T-helper 9 cell (primary cell): ENCODE measurements at places on chromosomes 11 and 22.

GRCh38 chr11:112977755-112978154 lies 16.5 kb downstream of the NCAM1 start:
- DNase-seq: no peak

GRCh38 chr11:420054-420910 lies 5.5 kb upstream of the SIGIRR start:
- no peak for DNase-seq

DNA sequence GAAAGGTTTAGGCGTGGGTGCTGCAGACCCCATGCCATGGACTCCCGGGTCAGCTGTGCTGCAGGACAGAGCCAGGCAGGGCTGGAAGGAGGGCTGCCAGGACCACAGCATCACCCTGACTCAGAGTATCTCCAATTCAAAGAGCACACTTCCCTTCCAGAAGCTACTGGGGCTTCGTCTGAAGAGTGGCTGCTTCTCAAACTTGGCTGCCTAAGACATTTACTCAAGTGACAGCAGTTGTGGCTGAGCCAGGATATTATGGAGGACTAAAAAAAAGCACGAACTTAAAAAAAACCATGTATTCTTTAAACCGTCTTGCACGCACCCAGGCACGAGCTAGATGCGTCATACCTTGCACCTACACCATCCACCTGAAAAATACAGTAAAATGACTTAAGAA lies 13.0 kb upstream of the BID start:
- DNase-seq: no peak

GRCh38 chr11:29093416-29094120 lies 923.3 kb downstream of the KCNA4 start:
- DNase-seq: no peak

- no peak for DNase-seq
Measured at GRCh38 chr11:128962896-128963295, 20.2 kb upstream of the TP53AIP1 start.

- DNase-seq: peak; percentile 7
Measured at GRCh38 chr22:38513063-38513462, 7.0 kb upstream of the DDX17 start.

DNA sequence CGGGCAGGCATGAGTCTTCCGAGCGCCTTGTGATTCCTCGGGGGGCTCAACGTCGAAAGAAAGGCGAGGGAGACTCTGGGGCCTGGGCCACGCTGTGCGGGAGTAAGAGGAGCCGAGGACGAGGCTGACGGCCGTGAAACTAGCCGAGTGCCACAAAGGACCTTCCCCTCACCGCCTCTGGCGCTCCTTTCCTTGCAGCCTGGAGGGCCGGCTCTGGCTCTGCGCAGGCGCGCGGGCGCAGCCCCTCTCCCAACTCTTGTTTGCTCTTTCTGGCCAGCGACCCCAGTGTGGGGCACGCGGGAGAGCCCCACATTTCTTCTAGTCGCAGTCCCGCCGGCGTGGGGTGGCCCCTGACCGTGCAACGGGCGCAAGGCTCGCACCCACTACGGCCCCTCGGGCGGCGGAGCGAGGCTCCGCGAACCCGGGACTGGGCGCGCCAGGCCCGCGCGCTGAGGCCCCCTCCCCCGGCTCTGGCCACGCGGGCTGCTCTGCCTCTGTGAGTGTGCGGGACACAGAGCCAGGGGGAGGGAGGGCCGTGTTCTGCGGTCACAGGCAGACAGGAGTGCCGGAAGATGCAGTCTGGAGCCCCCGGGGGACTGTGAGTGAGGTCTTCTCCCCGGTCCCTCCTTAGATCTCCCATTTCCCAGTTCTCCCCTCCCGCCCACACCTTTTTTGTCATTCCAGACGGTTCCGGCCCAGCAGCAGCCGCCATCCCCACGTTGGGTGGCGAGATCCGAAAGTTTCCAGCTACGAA lies 1.0 kb upstream of the TOB2 start:
- DNase-seq: peak; percentile 52

DNA sequence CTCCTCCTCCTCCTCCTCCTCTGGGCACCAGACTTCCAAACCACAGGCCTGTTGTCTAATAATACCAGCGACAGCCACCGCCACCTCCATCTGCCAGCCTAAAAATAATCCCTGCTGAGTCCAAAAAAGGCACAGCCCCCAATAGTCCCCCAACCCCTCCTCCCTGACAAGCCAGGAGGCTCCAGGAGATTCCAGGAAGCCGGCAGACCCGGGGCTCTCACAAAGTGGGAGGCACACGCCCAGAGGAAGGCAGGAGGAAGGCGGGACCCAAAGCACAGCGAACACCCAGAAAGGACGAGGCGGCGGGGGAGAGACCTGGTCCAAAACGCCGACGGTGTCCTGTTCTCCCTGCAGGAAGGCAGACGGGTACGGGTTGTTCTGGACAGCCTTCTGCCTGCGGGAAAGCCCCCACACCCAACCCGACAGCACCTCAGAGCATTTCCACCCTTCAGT lies 5.9 kb downstream of the IGSF9B start:
- DNase-seq: no peak

DNA sequence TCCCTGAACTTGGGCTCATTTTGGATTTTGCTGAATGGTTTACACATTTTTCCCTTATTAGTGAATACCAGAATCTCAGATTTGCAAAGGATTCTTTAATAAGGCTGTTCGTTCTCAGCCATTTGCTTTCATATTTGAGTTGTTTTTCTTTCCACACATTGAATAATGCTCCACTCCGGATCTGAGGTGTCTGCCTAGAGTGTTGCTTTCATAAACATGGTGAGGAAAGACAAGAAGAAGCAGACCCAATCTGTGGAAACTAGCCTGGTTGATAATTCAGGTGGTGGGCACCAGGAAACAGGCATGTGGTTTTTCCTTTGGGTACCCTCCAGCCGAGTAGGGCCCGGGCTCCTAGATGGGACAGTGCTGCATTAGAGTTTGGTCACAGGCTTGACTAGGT lies 35.0 kb downstream of the LDLRAD3 start:
- no peak for DNase-seq

DNA sequence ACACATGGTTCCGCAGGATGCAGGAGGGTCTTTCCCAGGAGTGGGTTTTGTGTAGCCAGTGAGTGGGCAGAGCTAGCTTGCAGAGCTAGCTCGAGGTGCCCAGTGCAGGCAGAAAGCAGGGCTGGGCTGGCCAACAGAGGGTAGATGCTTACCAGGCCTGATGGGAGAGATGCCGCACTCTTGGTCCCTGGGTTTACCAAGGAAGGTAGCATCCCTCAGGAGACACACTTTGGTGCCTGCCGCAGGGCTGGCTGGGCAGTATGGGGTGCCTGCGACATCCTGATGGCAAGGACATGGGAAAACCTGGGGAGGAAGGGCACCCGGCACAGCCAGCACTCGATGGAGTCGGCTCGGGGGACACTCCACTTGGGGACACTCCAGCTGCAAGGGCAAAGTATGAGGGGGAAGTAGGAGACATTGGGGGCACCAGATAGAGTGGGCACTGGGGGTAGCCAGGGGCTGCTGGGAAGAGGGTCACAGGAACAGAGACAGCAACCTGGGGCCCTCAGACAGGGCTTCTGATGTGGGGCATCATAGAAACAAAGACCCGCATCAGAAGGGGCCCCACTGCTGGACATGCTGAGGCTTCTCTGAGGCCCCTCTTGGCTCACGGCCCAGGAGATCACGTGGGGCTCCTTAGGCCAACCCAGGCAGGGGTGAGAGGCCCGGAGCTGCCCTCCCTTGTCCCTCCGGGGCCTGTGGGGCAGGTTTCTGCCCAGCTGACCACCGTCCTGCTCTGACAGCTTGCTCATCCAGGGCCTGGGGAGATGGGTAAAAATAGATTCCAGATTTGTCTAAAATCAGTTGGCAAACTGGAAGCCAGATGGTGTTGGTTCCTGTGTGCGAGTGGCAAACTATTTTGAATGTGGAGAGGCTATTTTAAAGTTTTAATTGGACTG lies 89.8 kb downstream of the MORC2 start:
- no peak for DNase-seq

DNA sequence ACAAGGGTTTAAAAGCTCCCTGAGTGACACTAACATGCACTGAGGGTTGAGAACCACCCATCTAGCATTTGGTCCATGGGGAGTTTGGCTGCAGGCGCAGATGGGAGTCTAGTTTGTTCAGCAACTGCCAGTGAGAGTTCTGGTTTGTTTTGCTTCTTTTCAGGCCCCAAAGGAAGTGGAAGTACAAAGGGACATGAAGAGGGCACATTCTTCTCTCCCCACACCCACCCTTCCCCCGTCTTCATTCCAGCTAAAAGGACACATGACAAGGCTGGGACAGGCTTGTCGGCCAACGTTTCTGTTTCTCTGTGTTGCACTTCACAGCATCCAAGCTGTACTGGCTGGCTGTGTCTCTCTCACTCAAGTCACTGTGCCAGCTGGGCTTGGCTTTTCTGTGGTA lies 8.2 kb upstream of the ENDOD1 start:
- DNase-seq: no peak

GRCh38 chr11:95695181-95695580 lies 94.4 kb downstream of the FAM76B start:
- no peak for DNase-seq

- no peak for DNase-seq
Measured at GRCh38 chr11:59528711-59529110, 17.4 kb downstream of the OR4D9 start.

DNA sequence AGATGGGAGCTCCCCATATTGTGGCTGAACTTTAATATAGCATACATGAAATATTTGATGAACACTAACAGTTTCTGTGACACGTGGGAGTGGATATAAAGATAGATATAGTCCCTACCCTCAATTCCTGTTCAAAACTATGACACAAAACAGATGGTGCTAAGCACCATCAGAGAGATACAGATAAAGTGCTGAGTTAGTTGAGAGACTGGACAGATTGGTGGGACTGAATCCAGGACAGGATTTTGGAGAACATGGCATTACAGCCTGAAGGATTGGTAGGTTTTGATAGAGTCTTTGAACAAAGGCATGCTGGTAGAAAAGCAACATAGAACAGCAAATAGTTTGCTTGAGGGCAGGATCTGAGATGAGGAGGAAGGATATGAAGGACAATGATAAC lies 215.1 kb upstream of the SORL1-AS1 start:
- DNase-seq: no peak

DNA sequence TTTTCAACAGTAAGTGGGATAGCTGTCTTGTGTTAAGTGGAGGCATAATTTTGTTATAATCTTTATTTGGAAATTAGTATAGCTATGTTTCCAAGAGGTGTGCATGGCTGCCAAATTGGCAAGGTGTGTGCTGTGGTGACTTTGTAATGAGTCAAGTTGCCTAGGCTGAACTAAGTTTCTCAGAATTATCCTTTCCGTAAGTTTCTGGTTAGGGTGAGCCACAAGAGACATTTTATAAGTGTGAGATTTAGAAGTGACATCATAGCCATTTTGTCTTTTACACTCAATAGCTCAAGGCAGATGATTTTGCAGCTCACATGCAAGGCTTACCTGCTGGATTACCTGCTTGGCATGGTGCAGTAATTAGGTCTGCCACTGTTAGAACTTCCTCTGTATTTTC lies 90.3 kb downstream of the C11orf87 start:
- no peak for DNase-seq

DNA sequence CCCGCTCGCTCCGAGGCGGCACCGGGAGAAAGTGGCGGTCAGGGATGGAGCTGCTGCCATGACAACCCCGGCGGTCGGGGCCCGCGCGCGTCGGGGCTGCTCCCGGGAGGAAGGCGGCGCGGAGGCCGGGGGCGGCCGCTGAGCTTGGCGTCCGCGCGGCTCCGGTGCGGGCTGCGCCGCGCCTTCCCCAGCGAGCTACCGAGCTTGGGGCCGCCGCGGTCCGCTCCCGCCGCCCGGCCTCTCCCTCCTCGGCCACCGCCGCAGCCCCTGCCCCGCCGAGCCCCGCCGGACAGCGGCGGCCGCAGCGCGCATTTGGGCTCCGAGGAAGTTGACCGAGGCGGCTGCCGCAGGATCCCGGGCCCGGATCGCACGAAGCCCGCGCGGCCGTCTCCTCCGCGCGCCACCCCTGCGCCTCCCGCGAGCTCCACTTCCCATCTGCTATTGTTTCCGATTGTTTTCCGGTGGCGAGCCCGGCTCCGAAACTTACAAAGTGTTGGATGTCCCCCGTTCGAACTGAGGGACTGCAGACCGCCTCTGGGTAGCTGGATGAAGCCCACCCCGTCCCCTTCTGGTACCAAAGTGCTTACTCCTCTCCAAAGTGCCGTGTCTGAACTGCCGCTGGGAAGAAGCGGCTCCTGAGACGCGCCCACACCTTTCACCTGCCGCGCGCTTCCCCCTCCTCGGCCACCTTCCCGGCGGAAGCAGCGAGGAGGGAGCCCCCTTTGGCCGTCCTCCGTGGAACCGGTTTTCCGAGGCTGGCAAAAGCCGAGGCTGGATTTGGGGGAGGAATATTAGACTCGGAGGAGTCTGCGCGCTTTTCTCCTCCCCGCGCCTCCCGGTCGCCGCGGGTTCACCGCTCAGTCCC lies 540.3 kb downstream of the NTM start:
- no peak for DNase-seq

GRCh38 chr11:114162719-114163123 lies 103.2 kb downstream of the ZBTB16 start:
- no peak for DNase-seq

- DNase-seq: no peak
Measured at GRCh38 chr11:116352881-116353280, 419.9 kb downstream of the BUD13 start.

DNA sequence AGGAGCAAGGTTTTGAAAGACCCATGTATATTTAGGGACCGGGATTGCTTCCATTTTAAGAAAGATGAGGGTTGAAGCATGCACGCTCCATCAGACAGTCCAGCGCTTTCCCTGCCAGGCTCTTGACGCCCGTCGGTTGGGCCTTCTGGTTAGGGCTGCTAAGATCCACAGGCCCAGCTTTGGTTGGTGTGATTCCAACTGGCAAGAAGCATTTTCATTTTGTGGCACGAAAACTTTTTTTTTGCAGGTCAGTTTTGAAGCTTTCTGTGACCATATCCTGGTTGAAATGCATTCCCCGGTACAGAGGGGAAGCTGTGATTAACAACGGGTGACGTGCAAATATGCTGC lies 34.3 kb upstream of the MPPED1 start:
- DNase-seq: no peak

- DNase-seq: no peak
Measured at GRCh38 chr11:26028393-26028911, 303.5 kb upstream of the ANO3 start.

GRCh38 chr22:19035474-19036228 lies 86.6 kb downstream of the DGCR2 start:
- no peak for DNase-seq

- no peak for DNase-seq
Measured at GRCh38 chr11:5232821-5233220, 1.5 kb downstream of the HBD start.

- no peak for DNase-seq
Measured at GRCh38 chr22:45876136-45877035, 100.6 kb downstream of the WNT7B start.

DNA sequence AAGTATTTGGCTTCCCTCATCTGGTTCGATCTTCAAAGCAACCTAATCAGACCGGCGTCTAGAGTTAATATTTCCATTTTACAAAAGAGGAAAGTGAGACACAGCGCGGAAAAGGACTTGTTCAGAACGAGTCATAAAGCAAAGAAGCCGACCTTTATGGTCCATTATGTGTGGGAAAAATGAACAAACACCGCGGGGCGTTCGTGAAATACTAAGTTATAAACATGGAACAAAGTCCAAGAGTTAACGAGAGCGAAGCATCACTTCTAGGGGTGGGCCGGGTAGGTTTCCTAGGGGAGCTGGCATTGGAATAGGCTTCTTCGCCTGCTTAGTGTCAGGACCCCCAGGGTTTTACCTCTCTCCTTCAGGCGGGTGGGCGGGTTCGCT lies 575 bp downstream of the DUSP18 start:
- no peak for DNase-seq

- DNase-seq: no peak
Measured at GRCh38 chr11:106344966-106345365, 267.5 kb downstream of the AASDHPPT start.
